ENCODE measurements at places on chromosomes 13 and 19.

GRCh38 chr13:109856350-109856749, 70.0 kb upstream of the IRS2 start:
- DNase-seq, result no peak

GRCh38 chr19:40119380-40119779, 28.6 kb upstream of the ZNF780A start:
- no peak for DNase-seq

DNA sequence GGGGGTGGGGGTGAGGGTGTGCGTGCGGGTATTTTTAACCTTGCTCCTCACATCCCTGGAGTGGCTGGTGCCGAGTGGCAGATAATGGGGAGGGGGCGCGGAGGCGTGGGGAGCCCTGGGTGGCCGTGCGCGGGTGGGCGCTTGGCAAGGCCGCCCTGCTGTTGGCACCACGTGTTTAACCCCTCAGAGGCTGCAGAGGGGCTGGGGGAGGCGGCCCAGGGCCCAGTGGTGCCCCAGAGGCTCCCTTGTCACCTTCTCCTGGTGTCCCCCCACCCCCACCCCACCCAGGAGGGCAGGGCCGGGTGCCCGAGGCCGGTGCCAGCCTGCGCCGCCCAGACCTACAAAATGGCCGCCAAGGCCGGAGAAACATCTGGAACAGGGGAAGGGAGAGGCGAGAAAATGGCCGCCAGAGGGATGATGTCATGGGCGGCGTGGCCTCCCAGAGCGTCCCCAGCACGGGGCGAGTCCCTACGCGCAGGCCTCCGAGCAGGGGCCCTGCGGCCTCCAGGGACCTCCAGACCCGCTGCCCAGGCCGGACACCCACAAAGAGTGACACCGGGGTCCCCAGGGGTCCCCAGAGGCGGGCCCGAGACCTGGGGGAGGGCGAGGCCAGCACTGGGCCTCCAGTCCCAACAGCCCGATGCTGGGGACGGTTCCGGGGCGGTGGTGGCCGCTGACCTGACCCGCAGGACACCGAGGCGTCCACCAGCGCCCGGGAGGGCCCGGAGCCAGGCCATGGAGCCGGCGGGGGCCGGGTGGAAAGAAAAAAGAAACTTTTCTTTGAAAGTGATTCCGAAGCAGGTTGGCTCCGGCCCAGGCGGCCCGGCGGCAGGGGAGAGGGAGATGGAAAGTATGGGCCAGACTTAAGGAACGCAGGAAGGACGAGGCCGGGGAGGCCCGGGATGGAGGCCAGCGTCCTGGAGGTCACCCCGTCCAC, 38.2 kb downstream of the NFIC start:
- DNase-seq, result peak; percentile 45

GRCh38 chr13:78689011-78689410, 30.1 kb upstream of the OBI1 start:
- DNase-seq, result no peak

DNA sequence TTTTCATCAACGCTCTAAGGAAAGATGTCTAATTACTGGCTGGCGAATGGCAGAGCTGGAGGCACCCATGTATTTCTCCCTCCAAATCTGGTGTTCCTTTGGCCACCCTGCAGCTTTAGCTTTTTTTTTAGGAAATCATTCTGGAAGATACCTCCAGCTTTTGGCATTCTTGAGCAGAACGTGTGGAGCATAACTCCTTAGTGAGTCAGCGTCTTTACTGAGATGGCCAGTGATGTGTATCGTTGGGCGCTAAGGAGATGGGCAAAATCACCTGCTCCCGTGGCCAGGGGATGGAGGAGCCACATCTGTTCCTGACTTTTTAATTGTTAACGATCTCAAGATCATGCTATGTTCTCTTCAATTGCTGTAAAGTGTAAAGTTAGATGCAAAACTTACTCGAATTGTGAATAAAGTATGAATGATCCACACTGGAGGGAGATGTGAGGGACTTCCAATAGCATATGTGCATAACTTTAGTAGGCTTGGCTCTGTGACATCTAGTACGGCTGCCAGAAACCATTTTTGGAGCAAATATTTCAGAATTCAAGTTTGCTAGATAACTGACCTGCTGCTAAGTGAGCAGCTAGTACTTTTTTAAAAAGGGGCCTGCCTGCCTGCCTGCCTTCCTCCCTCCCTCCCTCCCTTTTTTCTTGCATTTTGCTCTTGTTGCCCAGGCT, 24.4 kb upstream of the C1QTNF9 start:
- no peak for DNase-seq

- DNase-seq, result no peak
Observed at GRCh38 chr19:16134510-16134909, 9.0 kb upstream of the HSH2D start.

DNA sequence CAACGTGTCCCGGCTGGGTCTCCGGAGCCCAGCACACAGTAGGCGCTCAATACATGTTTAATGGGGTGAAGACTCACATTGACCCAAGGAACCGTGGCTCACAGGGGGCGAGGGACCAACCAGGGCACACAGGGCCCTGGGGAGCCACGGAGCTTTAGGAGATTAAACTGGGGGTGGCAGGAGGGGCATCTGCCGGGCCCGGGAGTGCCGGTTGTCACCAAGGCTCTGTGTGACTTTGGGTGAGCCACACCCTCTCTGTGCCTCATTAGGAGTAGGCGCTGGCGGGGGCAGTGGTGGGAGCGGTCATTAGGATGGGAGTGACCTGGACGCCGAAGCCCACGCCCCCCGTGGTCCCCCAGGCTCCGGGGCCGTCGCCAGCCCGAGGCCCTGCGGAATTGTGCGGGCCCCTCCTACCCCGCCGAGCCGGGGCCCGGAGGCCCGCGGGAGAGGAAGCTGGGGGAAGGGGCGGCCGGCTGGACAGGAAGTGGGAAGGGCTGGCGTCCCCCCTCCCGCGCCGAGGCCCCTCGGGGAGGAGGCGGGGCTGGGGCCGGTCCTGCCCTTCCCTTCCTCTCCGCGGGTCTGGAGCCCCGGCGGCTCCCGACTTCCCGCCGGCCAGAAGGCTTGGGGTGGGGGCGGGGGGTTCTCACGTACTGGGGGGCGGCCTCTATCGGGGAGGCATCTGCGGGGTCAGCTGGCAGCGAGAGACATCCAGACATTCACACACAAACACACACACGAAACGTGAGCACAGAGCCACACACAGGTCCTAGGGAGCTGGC, 1.8 kb upstream of the SSBP4 start:
- no peak for DNase-seq

DNA sequence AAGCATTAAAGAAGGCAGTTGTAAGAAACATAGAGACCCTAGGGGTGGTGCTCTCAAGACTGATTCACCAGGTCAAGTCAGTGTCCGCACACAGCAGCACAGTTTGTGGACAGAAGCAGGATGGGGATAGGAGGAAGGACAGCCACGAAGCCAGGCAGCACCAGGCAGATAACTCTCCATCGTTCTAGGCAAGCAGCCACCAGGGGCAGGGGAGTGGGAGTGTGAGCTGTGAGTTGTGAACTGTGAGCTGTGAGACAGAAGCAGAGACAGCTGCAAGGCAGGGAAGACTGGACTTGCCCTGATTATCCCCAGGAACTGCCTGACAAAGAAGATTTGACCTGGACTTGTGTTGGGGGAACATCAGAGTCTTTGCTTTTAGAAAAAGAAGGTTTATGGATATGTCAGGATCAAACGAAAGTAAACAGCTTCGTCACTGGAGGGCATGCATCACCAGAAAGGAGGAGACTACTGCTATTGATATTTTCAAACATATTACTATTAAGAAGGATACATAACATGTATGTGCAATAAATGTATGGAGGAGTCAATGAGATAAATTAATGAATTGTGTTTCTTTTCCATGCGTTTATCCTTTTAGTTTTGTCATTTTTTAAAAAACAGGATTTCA, 286.1 kb downstream of the IRS2 start:
- DNase-seq, result no peak

GRCh38 chr19:34269968-34270621, 15.7 kb downstream of the GARRE1 start:
- peak; percentile 51 for DNase-seq

- DNase-seq, result no peak
Observed at GRCh38 chr13:99558570-99559180, 57.4 kb downstream of the TM9SF2 start.

- no peak for DNase-seq
Observed at GRCh38 chr13:102679449-102680132, 15.3 kb downstream of the METTL21C start.

DNA sequence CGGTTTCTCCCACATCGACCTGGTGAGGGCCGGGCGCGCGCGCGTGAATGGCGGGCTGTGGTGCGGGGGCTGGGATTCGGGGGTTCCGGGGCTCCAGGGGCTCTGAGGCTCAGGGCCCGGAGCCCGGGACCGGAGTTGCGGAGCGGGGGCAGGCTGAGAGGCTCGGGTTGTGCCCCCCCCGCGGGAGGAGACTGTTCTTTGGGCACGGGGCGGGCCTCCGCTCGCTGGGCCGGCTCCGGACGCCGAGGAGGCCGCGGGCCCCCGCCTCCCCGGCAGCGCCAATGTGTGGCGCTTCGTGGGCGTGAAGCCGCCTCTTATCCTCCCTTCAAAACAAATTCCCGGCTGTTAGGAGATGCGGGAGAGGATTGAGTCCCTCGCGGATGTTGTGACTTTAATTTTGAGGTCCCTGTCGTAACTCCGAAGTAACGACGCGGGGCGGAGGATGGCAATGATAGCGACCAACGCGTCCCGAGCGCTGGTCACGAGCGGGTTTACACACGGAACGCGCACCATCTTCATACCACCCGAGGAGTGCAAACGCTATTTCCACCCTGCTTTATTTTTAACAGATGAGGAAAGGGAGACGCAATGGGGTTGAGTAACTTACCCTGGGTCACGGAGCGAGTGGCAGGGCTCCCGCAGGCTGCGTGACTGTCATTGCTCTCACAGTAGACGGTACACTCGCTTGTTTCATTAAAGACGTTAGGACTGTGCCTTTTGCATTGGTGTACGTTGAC, 536 bp downstream of the UBA2 start:
- no peak for DNase-seq

DNA sequence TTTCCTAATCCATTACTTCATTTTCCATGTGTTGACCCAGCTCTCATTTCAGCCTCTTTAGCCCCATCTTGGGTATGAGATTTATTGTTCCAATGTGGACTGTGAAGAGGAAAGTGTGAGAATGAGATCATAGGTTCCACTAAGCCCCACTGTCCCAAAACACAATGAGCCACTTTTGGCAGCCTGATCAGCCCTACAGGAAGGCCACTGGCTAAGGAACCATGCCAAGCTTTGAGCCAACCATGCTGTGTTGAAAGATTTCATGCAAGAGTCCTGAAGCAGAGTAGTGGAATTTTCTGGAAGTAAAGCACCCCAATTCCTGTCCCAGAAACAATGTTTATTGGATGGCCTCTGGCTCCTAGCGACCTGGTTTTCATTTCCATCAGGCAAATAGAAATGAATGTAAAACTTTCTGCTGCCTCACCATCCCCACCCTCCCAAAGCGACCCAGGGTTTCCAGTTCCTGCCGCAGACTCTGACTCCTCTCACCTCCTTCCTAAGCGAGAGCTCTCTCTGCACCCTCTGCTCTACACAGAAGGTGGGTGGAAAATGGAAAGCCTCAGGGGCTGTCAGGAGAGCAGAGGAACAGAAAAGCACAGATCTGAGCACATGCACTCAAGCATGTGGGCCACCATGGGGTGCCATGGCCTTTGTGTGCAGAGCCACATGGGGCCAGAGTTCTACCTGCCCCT, 73.1 kb downstream of the KCTD12 start:
- DNase-seq, result no peak

GRCh38 chr13:95298971-95299621, 2.2 kb downstream of the ABCC4 start:
- peak; percentile 49 for DNase-seq

- DNase-seq, result no peak
Observed at GRCh38 chr19:10552510-10553053, 8.9 kb downstream of the ATG4D start.

GRCh38 chr19:21568816-21569493, 63.6 kb downstream of the ZNF429 start:
- DNase-seq, result peak; percentile 66

DNA sequence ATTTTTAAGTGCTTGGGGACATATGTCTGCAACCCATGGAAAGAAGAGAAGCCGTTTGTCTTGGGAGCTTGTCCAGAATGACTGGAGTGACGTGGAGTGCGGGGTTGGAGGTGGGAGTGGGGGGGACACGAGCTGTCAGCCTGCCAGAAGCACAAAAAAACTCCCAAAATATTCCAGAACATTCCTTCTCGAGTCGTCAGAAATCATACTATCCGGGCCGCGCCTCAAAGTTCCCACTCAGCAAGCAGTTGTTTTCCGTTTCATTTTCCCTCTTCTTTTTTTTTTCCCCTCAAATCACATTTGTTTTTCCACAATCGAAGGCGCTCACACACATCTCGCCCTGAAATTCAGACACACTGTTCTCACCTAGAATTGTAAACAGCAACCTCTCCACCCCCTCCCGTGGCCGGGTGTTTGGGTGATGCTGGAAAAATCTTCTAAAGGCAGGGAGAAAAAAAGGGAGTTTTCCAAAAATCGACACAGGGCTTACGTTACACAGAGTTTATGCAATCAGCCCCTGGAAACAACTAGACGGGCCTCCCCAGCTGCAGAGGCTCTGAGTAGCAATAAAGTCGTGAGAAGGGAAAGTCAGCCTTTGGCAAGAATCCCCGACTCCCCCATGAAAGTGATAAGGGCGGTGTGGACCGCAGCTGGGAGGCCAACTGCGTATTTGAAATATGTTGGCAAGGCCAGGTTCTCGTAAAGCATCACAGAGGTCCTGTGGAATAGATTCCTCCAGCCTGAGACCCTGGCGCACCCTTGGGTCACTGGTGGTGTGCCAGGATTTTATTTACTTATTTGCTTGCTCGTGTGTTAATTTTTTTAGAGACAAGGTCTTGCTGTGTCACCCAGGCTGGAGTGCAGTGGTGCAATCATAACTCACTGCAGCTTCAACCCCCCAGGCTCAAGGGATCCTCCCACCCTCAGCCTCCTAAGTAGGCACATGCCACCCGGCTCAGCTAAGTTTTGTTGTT, 31.2 kb upstream of the KLF2 start:
- peak; percentile 78 for DNase-seq

GRCh38 chr19:8552810-8553209, 24.4 kb downstream of the MYO1F start:
- DNase-seq, result no peak

GRCh38 chr13:66329988-66330451, 900.1 kb downstream of the PCDH9 start:
- no peak for DNase-seq

DNA sequence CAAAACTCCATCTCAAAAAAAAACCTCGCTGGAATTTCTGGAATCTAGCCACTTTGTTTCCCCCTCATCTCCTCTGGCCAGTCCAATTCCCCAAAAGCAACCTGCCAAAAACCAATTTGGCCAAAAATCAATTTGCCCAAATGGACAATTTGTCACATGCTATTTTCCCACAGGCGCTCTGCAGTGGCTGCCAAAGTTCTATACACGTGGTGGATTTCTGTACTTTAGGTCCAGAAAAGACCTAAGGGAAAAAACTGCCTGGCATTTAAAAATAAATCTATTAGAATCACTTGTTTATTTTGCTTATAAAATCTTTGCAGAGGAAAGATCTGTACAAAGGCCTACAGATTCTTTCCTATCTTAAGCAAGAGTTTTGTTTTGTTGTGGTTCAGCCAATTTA, 79.4 kb downstream of the MAP4K1 start:
- no peak for DNase-seq

GRCh38 chr13:50236898-50237318, 221.7 kb downstream of the KCNRG start:
- DNase-seq, result no peak

- DNase-seq, result no peak
Observed at GRCh38 chr19:41386442-41386841, 10.1 kb downstream of the TMEM91 start.

- DNase-seq, result no peak
Observed at GRCh38 chr13:66655847-66656454, 574.2 kb downstream of the PCDH9 start.

GRCh38 chr13:63190219-63190618, 1774.6 kb upstream of the PCDH20 start:
- no peak for DNase-seq

- DNase-seq, result no peak
Observed at GRCh38 chr13:41306271-41307145, 4.6 kb upstream of the NAA16 start.
